ENCODE measurements at places on chromosomes 16 and 17.

DNA sequence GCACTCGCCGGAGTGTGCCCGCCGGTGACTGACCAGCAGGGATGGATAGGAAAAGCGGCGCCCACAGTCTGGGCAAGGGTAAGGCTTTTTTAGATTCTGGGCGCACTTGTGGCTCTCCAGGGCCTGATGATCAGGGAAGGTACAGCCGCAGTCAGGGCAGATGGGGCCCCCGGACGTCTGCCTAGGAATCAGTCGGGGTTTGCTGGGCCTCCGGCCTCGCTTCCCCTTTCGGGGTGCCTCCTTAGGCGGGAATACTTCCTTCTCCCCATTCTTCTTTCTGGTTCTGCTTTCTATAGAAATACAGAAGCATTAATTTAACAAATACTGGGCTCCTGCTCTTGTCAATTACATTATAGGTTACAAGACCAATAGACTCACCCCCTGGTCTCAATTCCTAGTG lies 5.0 kb downstream of the ZNF689 start:
- no peak for DNase-seq

DNA sequence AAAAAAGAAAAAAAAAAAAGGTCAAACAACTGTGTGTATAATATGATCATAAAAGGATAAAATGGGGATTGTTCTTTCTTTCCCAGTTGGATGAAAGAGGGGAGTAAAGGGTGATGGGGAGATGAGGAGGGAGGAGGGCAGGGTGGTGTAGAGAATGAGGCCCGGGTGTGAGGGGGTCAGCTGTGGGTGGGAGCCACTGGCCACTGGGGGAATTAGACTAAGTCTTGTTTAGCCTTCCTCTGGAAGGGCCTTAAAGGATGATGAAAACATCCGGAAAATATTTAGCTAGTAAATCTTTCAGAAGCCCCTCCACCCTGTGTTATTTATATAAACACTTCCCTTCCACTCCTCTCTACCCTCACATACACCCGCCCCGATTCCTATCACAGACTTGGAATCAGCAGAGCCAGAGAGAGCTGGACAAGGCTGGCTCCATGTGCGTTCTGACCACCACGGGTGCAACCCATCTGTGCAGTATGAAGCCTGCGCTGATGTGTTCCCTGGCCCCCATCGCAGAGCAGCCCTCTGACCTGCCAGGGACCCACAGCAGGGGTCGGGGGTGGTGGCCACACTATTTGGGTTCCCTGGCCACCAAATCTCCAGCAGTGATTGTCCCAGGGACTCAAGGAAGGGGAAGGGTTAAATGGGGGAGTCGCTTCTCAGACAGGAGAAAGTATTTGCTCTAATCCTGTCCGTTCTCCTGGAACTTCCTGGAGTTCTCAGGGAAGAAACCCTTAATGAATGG lies 72.7 kb downstream of the GAS7 start:
- DNase-seq: no peak

DNA sequence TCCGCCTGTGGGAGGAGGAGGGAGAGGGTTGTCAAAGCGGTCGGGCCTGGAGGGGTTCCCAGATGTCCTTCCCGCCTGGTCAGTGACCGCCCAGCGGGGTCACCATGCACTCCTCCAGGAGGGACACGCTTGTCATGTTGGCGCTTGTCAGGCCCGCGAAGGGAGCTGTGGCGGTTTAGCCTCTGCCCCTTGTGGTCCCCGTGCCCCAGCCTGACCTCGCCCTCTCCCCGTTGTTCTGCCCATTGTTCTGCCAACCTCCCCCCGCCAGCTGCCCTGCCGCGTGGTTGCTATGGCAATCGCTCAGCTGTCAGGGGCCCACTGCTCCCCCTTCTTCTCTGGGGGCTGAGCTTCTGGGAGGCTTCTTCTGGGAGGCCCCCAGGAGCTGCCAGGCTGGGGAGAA lies 146.4 kb upstream of the CIBAR2 start:
- peak; percentile 88 for DNase-seq

- no peak for DNase-seq
Observed at GRCh38 chr16:1184156-1184868, 31.4 kb downstream of the CACNA1H start.

DNA sequence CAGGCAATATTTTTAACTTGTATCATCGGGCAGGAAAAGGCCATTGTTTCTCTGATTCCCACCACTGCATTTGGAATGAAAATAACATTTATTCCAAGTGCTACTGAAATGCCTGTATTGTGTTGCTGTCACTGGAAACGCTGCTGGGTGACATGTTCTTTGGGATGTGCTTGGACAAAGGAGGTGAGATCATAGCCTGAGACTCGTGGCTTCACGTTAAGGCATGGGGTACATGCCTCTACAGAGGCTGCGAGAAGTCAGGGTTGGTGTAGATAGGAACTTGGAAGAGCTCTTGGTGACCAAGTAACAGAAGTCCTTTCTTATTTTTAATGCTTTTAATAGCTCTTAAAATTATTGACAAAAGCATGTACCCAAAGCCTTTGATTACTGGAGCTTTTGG lies 58.8 kb upstream of the MAF start:
- no peak for DNase-seq

DNA sequence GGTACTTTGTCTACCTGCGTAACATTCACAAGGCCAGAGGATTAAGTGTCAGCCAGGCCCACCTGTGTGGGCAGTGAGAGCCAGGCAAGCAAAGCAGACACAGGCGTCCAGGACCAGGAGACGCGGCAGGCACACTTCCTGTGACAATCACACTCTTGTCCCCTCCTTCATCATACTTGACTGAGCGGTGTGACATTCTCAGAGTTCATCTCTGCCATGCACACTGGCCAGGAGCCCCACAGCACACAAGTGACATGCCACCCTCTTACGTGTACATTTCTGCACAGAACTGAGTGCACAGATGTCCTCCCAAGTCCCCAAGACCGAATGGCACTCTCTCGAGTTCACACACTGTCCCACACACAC lies 8.7 kb downstream of the PPP1R9B start:
- no peak for DNase-seq

DNA sequence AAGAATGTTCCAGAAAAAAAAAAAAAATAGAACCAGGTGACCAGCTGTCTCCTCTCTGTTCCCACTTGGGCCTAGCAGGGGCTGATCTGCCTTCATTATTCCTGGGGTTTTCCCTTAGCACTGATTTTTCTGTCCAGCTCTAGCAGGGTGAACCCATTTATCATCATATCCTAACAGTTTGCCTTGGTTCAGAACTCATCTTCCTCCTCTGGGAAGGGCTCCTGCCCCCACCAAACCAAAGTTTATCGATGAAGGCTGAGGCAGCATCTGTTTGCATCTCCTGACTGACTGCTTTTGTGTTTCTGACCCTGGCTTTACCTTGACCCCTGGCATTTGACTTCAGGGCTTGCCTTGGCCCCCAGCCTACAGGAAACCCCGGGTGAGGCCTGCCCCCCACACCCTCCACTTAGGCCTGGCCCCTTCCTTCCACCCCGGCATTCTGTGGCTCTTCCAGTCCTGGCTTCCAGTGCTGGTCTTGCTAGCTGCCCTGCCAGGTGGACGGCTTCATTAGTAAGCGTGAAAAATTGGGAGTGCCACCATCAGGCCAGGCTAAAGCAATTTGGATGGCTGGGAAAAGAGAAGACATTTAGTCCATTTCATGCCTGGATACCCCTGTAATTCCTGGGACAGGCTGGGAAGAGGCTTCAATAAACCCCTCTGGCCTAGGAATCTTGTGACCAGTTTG lies 164.9 kb downstream of the CCDC182 start:
- no peak for DNase-seq

DNA sequence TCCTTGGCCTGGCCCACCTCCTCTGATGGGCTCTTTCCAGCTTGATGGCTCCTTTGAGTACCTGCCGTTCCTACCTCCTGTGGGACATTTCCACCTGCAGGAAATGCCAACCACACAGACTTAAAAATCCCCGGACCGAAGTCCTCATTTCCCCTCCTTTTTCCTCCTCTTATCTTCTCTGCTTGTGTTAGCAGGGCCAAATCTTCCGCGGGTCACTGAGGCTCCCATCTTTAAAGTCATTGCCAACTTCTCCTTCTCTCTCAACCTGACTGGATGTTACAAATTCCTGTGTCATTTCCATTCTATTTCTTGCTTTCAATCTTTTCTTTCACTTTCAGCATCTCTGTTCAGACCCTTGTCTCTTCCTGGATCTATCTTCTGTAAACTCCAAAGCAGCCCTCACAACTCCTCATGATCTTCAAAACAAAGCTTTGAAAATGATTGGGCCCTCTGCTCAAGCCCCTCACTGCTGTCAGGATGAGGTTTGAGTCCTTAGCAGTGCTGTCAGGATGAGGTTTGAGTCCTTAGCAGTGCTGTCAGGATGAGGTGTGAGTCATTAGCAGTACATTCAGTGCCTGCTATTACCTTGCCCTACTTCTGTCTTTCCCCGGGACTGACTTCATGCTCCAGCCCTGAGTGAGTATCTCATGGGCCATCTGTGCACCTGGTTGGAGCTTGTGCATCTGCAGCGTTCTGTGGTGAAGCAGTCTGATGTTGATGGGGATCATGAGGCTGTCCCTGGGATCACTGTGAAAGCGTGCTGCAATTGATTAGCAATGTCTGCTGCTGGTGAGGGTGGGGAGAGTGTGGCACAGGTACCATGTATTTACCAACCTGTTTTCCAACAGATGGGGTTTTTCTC lies 100.1 kb downstream of the IRF8 start:
- no peak for DNase-seq

- DNase-seq: no peak
Observed at GRCh38 chr16:78675312-78675711, 575.9 kb downstream of the WWOX start.

DNA sequence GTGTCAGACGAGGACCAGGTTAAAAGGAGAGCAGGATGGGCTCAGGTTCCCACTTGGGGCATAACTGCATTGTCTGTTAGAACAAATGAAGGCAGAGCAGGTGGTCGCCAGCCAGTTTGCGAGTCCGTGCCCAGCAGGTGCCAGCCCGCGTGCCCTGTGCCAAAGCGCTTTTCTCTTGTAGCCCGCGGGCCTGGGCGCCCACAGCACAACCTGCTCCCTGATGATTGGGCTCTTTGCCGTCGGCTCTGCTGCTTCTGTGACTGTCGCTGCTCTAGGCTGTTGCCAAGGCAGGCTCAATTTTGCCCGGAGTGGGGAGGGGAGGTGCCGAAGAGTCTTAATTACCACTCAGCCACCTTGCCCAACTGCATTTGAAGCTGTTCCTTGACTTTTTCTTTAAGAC lies 21.1 kb downstream of the KNOP1 start:
- DNase-seq: no peak

DNA sequence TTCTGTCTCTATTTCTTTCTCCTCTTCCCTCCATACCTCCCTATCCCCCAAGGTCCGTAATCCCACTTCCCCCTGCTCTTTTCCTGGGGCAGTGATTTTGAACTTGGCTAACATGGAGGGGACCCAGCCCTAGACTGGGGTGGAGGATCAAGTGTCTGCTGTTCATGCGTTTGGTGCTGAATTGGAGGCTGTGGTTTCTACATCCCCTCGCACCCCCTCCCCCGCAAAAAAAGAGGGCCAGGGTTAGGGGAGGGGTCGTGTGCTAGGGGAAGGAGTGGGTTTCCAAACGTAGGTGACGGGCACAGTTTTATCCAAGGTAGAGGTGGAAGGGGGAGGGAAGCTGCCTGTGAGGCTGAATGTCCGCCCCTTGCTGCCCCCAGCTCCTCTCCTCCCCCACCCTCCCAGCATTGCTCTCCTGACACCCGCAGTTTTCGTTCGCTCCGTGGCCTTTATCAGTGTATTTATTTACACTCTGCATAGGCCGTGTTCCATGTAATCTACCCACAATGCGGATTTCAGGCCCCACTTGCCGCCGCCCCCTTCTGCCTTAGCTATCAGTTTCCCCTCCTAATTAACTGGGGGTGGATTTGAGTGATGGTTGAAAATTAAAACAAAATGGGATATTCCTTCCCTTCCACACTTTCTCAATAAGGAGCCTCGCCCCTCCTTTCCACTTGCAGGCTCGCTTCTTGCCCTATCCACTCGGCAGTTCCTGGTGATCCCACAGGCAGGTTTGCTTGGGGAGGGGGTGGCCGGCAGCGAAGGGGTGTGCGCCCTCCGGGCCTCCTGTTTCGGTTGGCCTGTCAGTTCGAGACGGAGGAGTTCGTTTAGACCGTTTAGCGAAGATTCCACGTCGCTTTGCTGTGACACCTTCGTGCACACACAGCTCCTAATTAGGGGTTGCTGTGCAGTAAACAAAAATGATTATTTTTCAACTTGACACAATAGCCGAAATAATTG lies 2.0 kb downstream of the GNAO1 start:
- DNase-seq: peak; percentile 58

GRCh38 chr16:79849119-79849518 lies 248.6 kb upstream of the MAF start:
- no peak for DNase-seq

- DNase-seq: no peak
Observed at GRCh38 chr16:72203401-72203800, 31.4 kb upstream of the PMFBP1 start.

DNA sequence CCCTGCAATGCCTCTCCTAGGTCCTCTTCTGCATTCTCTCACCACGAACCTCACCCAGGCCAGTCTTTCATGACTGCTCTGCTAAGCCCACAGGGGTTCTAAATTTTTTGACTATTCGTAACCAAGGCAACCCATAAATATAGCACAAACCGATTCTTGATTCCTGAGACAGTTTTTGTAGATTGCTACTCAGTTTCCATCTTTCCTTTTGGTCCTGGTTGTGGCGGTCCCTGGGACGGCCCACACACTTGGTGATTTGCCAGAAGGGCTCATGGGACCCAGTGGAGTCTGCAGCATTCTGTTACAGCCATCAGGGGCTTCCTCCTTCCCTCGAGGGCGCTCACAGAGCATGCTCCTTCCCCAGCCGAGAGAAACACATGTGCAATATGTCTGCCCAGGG lies 23.4 kb upstream of the MGAT5B start:
- DNase-seq: no peak

DNA sequence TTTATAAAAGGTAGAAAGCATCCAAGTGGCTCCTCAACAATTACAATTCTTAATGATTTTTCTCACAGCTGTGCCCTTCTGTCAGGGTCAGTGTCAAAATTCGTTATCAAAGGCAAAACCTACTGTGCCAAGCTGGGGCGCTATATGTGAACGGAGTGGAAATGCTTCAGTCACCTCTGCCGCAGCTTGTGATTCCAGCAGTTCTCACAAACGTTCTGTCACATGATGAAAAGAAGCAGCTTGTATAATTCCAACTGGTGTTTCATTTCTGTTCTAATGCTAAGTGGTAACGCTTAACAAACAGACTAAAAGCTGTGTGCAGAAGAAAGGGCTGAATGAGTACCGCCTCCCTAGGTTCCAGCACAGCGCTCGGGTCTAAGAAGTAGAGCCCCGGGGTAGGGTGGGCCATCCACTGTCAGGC lies 14.2 kb downstream of the PLD6 start:
- no peak for DNase-seq

- DNase-seq: peak; percentile 81
Observed at GRCh38 chr17:82230609-82231311, 1.9 kb downstream of the SLC16A3 start.

GRCh38 chr16:87344165-87344930 lies 27.2 kb upstream of the C16orf95 start:
- peak; percentile 19 for DNase-seq

- peak; percentile 37 for DNase-seq
Observed at GRCh38 chr17:2238432-2239169, 65.0 kb downstream of the SMG6 start.

- peak; percentile 51 for DNase-seq
Observed at GRCh38 chr17:18246880-18247612, 11.5 kb downstream of the FLII start.

All from retina (tissue), 1 donor.